ENCODE measurements at places on chromosomes 5 and 9. TPM values are rescaled to one million over a fixed set of nuclear protein-coding genes. Genes with fewer than 3 reads are reported as not detected.

DNA sequence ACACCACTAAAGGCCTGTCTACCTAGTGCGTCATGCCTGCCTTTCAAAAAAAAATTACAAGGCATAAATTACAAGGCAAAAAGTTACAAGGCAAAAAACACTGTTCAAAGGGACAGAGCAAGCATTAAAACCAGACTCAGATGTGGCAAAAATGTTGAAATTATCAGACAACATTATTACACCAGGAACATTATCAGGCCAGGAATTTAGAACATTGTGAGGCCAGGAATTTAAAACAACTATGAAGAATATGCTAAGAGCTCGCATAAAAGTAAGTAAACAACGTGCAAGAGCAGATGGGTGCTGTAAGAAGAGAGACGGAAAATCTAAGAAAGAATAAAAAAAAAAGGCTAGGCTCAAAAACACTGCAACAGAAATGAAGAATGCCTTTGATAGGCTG is 18.2 kb upstream of the MLANA start:
- DNase-seq = no peak

The GPBP1 gene
- 73.8 TPM for total RNA-seq

- DNase-seq = no peak
Measured at GRCh38 chr5:138874771-138875551, at the start of gene LRRTM2. LRRTM2 (minus strand) TSS chr5:138875335; CDS start chr5:138874911, 424 bp downstream.

DNA sequence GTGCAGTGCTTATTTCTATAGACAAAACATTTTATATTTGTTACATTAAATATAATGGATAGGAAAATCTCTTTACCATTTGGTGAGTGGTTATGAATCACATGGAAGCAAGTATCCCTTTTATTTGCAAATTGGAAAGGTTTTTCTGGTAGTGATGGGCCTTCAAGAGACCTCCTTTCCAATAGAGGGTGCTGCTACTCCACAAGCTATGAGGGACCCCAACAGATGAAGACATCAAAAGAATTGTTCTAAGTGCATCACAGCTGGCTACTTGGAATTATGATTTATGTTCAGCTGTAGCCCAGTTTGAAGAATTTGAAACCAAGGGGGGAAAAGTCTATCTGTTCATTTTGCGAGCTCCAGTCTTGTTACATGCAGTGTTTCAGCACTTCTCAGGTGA is 493.7 kb upstream of the SGCD start:
- DNase-seq = no peak

The C9 gene
- total RNA-seq = not detected

Measured in colonic mucosa (tissue), 4 donors.